ENCODE measurements at places on chromosomes 3 and 15.

DNA sequence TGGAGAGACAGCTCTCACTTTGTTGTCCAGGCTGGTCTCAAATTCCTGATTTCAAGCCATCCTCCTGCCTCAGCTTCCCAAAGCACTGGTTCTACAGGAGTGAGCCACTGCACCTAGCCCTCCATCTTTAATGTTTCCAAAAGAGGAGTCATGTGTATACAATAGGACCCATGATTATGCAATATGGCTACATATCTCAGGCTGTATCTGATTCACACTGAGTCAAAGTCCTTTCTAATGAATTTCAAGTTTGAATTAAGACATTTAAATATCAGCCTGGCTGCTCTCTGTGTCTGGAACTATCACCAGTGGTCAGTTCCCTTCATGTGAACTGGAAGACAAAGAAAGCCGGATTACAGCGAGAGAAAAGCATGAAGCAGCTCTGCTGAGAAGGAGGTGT, 90.5 kb downstream of the MINAR1 start:
- peak; percentile 4 for DNase-seq

GRCh38 chr15:77975332-77976094, 102.0 kb downstream of the TBC1D2B start:
- DNase-seq: peak; percentile 82

- no peak for DNase-seq
Observed at GRCh38 chr15:85874236-85874635, 79.5 kb upstream of the KLHL25 start.

GRCh38 chr3:172580680-172581401, 57.6 kb upstream of the TNFSF10 start:
- no peak for DNase-seq

DNA sequence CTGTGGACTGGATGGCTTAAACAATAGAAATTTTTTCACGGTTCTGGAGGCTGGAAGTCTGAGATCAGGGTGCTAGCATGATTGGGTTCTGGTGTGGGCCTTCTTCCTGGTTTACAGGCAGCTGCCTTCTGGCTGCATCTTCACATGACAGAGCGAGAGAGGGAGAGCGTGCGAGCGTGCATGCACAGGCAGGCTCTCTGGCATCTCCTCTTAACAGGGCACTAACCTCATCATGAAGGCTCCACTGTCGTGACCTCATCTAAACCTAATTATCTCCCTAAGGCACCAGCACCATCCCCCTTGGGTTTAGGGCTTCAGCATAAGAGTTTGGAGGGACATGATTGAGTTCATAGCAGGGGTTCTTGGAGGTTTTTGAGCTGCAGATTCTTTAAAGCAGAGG, 292.0 kb upstream of the C2CD4B start:
- no peak for DNase-seq

DNA sequence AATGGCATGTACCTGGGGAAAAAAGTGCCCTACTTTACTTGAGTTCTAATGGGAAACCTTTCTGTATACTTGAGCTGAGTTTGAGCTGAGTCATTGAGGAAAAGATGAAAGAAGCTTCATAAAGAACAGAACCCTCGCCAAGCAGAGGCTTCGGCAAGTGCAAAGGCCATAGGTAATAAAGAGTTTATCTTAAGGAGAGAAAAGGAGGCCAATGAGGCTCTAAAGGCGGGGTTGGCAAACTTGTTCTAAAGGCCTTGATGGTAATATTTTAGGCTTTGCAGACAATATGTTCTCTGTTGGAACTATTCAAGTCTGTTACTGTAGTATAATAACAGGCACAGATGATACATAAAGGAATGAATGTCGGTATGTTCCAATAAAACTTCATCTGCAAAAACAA, 17.6 kb upstream of the TRAT1 start:
- no peak for DNase-seq

DNA sequence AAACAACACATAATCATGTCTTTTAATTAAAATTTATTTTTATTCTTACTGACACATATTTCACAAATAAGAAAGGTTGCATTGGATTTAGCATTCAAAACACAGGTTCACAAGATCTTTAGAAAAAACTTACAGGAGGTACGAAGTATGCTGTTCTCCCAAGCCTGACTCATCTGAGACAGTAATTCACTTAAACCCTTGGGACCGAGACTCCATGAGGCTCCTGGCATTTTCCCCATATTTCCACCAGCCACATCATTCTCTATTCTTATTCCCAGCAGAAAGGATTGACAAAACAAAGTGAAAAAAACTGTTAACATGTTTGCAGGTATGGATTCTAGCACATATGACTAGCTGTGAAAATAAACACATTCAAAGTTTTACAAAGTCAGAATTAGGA, 52.6 kb downstream of the CNTN3 start:
- DNase-seq: no peak

DNA sequence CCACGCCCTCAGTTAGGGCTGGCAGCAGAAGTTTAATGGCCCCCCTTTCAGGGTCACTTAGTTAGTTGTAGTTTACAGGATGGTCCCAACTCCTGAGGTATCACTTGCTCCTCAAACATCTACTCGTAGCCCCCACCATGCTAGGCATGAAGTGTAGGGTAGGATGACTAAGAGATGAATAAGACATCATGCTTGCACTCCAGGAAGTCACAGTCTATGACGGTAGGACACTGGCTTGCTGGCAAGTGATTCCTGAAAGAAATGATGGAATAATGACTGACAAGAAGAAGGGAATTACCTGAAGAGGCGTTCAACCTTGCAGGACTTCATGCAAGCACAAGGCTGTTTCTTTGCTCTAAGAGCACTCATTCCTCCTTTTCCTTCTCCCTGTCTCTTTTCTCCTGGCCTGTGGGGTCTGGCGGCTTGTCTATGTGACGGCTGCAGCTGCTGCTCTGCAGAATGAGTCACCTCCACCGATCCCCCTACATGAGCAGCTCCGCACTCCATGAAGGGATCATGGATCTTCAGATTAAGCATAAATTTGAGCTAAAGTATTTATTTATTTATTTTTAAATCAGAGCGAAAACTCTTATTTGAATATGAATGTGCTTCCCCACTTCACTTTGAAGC, 82.9 kb upstream of the BOC start:
- DNase-seq: no peak

DNA sequence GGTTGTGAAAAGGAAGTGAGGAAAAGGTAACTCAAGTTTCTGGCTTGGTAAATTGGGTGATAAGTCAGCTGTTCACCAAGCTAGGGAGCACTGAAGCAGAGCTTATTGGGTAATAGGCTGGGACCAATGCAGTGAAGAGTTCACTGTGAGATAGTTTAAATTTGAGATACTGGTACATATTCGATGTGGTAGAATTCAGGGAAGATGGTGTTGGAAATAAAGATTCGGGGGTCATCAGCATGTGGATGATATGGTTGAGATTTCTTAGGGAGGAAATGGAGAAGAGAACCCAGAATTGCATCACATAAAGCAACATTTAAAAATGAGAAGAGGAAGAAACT, 16.9 kb downstream of the MME start:
- no peak for DNase-seq

DNA sequence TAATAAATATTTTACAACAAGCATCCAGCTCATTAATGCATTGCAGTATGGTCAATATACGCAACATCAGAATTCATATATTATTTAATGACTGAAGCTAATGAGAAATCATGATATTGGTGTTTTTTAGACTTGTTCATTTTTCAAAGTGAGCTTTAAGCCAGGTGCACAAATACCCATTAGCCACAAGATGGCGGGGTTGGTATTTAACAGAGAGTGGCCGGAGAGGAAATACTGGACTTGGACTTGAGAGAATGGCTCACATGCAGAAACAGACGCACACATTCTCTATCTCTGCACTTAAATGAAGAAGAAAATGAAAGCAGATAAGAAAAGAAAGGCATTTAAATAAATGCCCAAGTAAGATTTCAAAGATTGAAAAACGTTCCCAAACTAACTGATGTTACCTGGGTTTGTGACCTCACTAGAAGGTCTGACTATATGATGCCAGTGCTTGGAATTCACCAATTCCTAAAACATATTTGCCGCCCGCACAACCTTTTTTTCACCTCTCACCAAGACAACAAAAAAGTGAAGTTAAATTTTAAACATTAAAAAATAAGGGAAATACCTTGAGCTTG, 21.2 kb upstream of the CRBN start:
- DNase-seq: peak; percentile 66

Measured in fibroblast of villous mesenchyme (primary cell).